RWPE1 (cell line): ENCODE measurements at places on chromosomes 2 and 18.

DNA sequence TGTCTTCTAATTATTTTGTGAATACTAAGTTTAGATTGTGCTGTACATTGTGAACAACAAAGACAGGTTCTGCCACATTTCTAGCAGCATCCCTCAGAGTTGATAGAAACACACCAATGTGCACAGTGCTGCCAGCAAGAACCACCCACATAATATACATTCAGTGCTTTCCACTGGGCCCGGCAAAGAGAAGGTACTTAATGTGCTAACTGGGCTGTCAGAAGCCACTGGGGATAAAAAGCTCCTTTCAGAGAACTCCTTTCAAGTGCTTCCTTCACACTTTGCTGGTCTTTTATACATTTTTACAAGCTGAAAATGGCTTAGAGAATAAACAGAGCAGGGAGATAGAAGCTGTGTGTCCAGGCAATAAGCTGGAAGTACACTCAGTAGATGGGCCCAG is 58.0 kb upstream of the CAPN13 start:
- no peak for DNase-seq

DNA sequence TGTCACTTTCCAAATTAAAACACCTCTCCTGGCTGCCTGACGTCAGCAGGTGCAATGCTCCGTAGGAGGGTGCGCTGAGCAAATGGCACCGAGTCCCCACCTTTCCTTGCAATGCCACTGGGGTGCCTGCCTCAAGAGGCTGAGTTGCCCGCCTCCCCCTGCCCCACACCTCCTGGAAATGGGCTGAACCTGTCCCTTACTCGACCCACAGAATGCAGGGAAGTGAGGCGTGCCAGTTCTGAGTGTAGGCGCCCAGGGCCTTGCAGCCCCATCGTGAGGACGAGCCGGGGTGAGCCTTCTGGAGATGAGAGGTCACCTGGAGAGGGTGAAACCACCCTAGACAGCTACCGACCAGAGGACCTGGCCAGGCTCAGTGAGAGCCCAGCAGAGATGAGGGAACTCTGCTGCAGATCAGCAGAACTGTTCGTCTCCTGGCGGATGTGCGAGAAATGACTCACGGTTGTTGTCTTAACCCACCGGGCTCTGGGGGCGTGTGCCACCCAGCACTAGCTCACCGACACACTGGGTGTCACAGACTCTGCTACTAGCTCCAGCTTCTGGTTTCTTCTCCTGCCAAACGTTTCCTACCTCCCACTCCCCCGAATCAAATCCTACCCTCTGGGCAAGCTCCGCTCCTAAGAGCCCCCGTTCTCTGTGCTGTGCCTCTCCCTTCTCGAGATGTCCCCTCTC is 168.7 kb upstream of the HDAC4 start:
- DNase-seq, result no peak

DNA sequence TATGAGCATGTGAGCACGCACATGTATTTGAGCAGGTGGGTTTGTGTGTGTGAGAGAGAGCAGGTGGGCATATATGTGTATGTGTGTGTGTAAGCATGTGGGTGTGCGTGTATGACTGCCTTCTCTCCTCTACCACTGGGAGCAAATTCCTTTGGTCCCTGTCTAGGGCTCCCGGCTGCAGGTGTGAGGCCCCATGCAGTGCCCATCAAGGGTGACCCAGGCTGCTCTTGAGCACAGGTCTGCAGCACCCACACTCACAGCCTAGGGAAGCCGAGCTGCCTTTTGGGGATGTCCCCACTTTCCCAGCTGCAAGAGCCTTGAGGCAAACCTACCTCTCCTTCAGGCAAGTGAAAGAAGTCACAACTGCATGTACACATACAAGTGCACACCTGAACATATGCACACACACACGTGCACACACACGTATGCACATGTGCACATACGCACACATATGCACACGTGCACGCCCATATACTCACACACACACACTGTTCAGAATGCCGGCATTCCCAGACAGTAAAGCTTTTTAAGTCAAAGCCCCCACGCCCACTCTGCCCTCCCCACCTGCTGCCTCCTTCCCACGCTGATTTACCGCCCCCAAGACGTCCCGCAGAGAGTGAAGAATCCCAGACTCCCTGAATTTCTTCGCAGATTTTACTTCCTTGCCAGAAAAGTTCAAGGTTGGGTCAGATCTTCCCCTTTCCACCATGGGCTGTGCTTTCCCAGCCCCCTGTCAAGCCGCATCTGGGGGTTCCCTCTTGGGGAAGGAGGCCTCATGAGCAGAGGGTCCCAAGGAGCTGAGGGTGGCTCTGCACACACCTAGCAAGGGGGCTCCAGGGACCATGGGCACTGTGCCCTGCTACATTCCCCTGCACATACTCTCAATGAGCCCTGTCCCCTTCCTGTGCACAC is 170.6 kb downstream of the TWIST2 start:
- DNase-seq, result no peak

- no peak for DNase-seq
Measured at GRCh38 chr2:19496646-19497045, 138.2 kb upstream of the OSR1 start.

- DNase-seq, result no peak
Measured at GRCh38 chr2:42826231-42826630, 33.8 kb upstream of the HAAO start.

GRCh38 chr2:16169381-16169960 is 229.1 kb downstream of the MYCN start:
- no peak for DNase-seq
